ENCODE measurements at places on chromosomes 3 and 15. TPM values are rescaled to one million over a fixed set of nuclear protein-coding genes. Genes with fewer than 3 reads are reported as not detected.

Gene TM6SF1
- 22.4 TPM for total RNA-seq

Gene BFSP2
- total RNA-seq, result 1.2 TPM

Gene FETUB
- total RNA-seq, result not detected

Gene RASL12
- not detected for total RNA-seq

Gene GUCA1C
- total RNA-seq, result not detected

Gene FAN1
- total RNA-seq, result 16.9 TPM

Gene CHRFAM7A
- 0.73 TPM for total RNA-seq

Gene XCR1
- total RNA-seq, result not detected

Gene CFAP20DC
- total RNA-seq, result 1.4 TPM

Gene LTK
- total RNA-seq, result 0.20 TPM
